ENCODE measurements at places on chromosomes 6 and 20.
A peak's percentile ranks its signal among the peaks of the same experiment; 100 is the strongest.

DNA sequence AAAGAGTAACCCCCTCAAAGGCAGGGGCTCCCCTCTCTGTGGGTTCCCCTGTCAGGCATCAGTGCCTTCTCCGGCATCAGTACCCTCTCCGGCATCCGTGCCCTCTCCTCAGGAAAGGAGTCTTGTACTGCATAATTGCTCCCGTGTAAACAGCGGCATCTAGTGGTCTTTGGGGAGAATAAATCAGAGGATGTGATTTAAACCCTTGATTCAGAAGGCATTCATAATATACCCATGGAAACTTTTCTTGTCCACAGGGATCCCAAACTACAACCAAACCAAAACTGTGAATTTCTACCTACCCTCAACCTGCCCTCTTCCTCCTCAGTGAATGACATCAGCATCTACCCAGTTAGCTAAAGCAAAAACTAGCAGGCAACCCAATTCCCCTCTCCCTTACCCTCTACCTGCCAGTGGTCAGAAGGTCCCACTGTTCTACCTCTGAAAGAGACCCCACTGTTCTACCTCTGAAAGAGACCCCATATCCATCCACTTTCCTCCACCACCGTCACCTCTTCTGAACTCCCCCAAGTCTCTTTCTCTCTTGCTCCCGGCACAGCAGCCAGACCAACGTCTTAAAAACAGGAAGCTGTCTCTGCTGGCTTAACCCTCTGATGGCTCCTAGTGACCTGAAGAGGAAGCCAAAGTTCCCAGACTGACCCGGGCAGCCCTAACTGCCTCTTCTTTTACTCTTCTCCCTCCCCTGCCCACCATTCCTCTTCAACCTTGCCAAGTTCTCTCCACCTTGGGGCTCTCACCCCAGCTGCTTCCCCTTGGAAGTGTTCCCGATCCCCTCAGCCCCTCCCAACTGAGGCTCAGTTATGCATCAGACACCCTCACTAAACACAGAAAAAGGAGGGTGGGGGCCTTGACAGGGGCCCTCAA, 27.2 kb downstream of the UBE2V1 start:
- peak; percentile 38 for DNase-seq

- DNase-seq = no peak
Observed at GRCh38 chr6:130814506-130814905, 12.7 kb upstream of the SMLR1 start.

DNA sequence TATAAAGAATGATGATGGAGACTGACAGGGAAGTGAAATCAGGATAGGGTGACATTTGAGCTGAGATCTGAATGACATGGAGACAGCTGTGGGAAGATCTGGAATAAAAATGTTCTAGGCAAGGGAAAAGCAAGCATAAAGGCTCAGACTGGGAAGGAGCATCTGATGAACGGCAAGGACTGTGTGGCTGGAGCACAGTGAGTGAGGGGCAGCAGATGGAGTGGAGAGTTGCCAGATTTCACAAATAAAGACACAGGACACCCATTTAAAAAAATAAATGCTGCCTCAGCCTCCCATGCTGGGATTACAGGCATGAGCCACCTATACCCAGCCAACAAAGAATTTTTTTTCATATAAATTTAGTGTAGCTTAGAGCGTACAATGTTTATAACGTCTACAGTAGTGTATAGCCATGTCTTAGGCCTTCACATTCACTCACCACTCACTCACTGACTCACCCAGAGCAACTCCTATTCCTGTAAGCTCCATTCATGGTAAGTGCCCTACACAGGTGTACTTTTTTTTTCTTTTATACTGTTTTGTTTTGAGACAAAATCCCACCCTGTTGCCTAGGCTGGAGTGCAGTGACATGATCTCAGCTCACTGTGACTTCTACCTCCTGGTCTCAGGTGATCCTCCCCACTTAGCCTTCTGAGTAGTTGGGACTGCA, 2.4 kb upstream of the ZBTB24 start:
- DNase-seq = no peak

- DNase-seq = peak; percentile 23
Observed at GRCh38 chr20:35947489-35947888, 6.8 kb downstream of the SCAND1 start.

DNA sequence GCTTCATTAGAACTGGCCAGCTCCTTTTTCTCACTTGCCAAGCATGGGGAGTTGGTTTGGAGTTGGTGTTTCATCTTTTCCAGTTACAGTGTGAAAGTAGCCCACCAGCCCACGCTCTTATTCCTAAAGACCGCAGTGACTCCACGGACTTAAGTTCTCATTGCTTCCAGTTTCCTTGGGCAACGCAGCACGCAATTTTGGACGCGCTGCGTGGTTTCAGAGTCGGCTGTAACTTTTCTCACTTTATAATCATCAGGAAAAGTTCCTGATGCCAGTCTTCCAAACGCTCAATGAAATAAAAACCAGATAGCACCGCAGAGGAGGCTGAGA, 381 bp upstream of the PEX7 start:
- DNase-seq = peak; percentile 8

DNA sequence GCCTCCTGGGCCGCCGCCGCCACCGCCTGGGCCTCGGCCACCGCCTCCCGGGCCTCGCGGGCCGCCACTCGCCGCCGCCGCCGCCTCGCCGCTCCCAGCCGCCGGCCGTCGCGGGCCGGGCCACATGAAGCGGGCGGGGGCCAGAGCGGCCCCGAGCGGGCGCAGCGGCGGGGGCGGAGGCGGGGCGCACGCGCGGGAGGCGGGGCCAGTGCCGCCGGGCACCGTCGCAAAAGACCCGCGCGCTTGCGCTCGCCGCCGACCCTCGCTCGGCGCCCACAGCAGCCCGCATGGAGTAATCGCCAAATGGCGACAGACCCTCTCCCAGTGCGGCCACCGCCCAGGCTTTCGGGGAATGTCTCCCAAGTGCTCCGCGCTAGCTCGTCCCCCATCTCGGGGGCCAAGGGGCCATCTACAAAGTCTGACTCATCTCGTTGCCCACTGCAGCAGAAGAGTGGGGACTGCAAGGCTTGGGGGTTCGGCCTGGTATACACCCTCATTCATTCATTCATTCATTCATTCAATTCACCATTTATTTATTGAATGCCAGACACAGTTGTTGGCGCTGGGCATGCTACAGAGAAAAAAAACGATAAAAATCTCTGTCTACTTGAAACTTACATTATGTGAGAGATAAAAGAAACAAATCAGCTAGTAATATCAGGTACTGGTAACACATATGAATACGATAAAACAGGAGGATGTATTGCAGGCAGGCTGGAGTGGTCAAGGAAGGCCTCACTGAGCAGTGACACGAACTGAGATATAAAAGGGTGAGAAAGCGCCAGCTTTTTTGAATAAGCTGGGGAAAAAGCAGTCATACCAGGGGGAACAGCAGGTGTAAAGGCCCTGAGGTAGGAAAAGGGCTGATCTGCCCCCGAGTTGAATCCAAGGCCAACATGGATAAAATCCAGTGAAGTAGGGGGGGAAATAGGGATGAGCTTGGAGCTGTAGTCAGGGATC, at the start of gene B4GALT5:
Gene B4GALT5 (minus strand): TSS at position 126 of the 960 bp plus-strand sequence. CDS start 188 bp downstream, outside the sequence.
- DNase-seq = peak; percentile 87

- DNase-seq = no peak
Observed at GRCh38 chr6:137405806-137406205, 88.4 kb downstream of the OLIG3 start.

- no peak for DNase-seq
Observed at GRCh38 chr20:59178983-59179595, 15.5 kb downstream of the ZNF831 start.

- no peak for DNase-seq
Observed at GRCh38 chr6:134634966-134635365, 314.9 kb downstream of the ALDH8A1 start.

DNA sequence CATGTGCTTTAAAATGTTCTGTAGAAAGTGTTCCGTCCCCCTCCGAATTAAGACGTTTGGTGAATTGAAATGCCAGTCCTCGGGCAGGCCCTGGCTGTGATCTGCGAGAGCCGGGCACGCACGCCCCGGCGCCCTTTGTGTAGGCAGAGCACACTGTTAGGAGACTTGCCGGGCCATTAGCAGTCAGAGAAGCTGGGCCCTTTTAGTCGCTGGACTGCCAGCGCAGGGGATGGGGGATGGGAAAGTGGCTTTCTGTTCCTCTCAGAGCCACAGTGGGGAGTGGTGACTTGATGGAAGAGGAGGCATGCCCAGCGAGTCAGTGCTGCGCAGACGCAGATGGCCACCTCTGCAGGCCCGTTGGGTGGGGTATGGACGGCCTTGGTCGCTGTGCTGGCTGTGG, 2.2 kb downstream of the PPP1R3G start:
- DNase-seq = no peak

- DNase-seq = no peak
Observed at GRCh38 chr6:134041093-134041492, 11.3 kb downstream of the SLC2A12 start.

DNA sequence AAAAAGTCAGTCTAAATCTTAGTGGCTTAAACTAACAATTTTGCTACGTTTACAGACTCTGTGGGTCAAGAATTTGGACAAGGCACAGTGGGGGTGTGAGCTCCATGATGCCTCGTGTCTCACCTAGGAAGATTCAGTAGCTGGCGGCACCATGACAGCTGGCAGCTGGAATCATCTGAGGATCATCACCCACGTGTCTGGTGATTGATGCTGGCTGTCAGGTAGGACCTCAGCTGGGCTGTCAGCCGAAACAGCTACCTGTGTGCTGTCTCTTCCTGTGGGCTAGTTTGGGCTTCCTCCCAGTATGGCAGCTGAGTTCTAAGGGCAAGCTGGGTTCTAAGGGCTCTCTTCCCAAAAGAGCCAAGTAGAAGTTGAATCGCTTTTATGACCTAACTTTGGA, 26.4 kb upstream of the DLGAP4 start:
- no peak for DNase-seq

GRCh38 chr6:44230034-44230675, 6.8 kb downstream of the SLC29A1 start:
- DNase-seq = no peak

- DNase-seq = peak; percentile 67
Observed at GRCh38 chr20:25294459-25295385, 46.8 kb downstream of the PYGB start.

- DNase-seq = no peak
Observed at GRCh38 chr20:49318430-49319207, 40.8 kb upstream of the ZNFX1 start.

DNA sequence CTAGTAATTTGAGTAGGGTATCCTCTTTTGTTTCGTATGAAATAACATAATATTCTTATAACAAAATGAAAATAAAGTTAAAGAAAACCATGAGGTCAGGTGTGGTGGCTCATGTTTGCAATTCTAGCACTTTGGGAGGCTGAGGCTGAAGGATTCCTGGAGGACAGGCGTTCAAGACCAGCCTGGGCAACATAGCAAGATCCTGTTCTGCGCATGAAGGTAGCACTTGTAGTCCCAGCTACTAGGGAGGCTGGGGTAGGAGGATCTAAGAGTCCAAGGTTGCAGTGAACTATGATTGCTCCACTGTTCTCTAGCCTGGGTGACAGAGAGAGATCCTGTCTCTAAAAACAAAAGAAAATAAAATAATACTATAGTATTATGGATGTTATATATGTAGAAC, 145.6 kb downstream of the PDSS2 start:
- DNase-seq = no peak

DNA sequence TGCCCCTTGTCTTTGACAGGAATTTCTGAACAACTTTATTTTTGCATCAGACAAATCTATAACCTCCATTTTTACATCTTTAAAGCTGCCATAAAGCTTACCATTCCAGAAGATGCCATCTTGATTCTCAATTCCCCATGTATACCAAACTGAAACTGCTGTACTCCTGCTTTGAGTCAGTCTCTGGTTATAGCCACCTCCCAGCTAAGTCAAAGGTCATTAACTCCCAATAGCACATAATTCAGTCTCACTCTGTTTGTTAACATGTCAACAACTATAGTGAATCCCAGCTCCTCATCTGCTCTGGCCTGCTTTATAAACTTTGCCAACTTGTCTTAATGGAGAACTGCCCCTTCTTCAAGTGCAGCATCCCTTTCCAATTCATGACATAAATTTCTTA, 343.6 kb downstream of the FRK start:
- peak; percentile 3 for DNase-seq

DNA sequence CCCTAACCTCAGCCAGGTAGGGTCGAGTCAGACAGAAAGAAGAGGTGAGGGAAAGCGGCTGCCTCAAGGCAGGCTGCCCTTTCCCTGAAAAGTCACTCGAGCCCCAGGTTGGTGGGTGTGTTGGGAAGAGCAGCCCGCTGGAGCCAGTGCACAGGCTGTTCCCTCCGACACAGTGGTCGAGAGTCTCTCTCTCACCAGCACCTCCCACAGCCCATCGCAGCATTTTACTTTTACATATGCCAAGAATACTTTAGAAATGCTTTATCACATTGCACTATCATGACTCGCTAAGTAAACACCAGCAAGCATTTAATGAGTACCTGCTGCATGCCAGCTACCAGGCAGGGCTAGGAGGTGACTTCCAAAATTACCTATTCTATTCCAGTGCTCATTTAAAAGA, 1.7 kb downstream of the PRPH2 start:
- no peak for DNase-seq

GRCh38 chr6:74073429-74073828, 377.4 kb downstream of the CD109 start:
- DNase-seq = no peak

- DNase-seq = no peak
Observed at GRCh38 chr20:4512891-4513550, 208.7 kb upstream of the PRND start.

DNA sequence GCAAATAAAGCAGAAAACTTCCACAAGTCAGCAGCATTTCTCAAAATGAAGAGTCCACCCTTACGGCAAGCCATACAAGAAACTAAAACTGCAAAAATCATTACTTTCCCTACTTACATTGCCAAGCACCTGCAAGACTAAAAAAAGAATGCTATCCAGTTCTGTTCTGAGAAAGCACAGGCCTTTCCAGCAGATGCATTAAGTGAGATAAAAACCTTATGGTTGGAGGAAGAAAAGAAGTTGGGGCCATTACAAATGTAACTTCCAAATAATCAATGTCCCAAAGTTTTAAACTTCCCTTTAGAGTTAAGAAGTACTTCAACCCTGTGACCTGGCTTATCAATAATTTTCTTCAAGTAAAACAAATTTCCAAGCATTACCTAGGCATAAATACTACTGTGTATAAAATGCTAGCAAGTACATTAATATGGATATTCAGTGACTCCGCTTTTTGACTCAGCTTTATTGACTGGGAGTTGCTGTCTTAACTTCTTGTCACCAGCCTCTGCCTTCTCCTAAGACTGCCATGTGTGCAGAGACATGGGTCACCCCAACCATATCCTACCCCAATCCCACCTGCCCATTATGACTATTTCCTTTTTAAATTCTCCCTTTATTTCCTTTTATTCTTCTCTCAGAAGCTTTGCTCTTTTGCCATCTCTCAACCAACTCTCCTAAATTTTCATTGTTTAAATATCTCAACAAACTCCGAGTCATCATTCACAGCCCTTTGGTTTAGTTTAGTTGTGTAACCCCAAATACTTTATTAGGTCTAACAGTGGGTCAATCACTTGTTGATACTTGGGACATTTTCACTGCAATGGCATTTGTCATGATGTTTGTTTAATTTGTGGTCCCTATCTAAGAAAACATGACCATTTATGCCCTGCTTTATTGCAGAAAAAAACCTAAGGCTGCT, 49.7 kb downstream of the SLC22A23 start:
- no peak for DNase-seq

GRCh38 chr20:33305589-33306057, 22.6 kb downstream of the BPIFB1 start:
- DNase-seq = no peak

- no peak for DNase-seq
Observed at GRCh38 chr6:138405816-138406413, 1.9 kb downstream of the HEBP2 start.

- DNase-seq = peak; percentile 7
Observed at GRCh38 chr6:145813285-145814034, 1.1 kb downstream of the FBXO30 start.

- DNase-seq = no peak
Observed at GRCh38 chr20:41080866-41081265, 52.2 kb downstream of the TOP1 start.

GRCh38 chr6:130020073-130020906, 1.9 kb downstream of the L3MBTL3 start:
- peak; percentile 57 for DNase-seq
